Left ventricle myocardium inferior (tissue), 1 donor: ENCODE measurements at places on chromosomes 13 and 19. TPM values are rescaled to one million over a fixed set of nuclear protein-coding genes. Genes with fewer than 3 reads are reported as not detected.

DNA sequence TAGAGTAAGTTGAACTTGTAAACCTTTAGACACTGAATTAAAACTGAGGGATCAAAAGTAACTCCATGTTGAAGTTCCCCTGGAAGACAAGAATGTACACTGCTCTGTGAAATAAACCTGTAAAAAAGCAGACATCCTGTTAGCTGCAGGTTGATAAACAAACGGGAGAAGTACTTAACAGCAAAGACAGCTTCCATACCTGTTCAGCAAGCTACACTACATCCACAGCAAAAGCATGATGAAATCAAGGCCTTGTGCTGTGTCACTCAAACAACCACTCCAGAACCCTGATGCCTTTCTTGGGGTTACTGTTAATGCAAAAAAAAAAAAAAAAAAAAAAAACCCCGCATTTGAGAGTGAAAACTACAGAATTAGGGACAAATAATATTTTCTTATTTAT lies 20.8 kb downstream of the ANKRD10 start:
- DNase-seq = no peak

- DNase-seq = no peak
Observed at GRCh38 chr19:24054044-24054935, 32.7 kb upstream of the ZNF254 start.

GRCh38 chr13:33125821-33126570 lies 109.8 kb downstream of the KL start:
- peak; percentile 61 for DNase-seq

DNA sequence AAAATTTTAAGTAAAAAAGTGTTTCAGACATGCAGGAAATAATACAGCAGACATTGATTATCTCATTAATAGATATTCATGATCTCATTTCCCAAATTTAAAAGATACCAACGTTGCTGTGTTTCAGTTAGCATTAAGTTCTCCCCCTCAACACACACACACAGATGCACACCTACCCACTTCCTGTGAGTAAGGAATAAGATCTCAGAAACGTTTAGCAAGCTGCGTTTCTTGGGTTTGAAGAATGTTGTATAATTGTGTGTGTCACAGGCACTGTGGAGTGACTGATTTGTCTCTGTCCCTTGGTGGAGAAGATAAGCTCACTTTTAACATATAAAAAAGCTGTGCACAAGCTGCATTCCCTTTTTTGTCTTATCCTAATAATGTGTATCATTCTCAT lies 196.8 kb downstream of the PDS5B start:
- no peak for DNase-seq

- no peak for DNase-seq
Observed at GRCh38 chr19:45660636-45661035, 7.4 kb upstream of the GIPR start.

DNA sequence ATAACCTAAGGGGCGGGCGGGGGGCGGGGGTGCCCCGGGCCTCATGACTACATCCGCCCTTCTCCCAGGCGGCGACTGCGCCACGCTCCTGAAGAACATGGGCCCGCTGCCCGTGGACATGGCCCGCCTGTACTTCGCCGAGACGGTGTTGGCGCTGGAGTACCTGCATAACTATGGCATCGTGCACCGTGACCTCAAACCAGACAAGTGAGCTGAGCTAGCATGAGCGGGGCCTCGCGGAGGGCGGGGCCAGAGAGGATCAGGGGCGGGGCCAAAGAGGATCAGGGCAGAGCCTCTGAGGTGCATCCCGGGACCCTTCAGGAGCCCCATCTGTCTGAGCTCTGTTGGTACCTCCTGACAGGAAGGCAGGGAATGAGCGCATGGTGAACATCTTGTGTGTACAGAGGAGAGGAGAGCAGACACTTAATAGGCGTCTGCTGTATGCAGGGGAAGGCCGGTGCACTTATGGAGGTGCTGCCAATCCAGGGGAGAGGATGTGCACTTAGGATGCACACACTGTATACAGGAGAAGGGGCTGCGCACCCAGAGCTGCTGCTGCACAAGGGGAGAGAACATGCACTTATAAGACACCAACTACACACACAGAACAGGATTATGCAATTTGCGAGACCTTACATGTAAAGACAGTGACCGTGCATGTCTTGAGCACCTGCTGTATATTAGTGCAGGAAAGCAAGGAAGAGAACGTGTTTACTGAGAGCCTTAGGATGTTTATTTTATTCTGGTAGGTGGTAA lies 20.9 kb upstream of the PIK3R2 start:
- no peak for DNase-seq

GRCh38 chr19:57633832-57634131 lies 814 bp downstream of the ZNF211 start:
- no peak for DNase-seq

DNA sequence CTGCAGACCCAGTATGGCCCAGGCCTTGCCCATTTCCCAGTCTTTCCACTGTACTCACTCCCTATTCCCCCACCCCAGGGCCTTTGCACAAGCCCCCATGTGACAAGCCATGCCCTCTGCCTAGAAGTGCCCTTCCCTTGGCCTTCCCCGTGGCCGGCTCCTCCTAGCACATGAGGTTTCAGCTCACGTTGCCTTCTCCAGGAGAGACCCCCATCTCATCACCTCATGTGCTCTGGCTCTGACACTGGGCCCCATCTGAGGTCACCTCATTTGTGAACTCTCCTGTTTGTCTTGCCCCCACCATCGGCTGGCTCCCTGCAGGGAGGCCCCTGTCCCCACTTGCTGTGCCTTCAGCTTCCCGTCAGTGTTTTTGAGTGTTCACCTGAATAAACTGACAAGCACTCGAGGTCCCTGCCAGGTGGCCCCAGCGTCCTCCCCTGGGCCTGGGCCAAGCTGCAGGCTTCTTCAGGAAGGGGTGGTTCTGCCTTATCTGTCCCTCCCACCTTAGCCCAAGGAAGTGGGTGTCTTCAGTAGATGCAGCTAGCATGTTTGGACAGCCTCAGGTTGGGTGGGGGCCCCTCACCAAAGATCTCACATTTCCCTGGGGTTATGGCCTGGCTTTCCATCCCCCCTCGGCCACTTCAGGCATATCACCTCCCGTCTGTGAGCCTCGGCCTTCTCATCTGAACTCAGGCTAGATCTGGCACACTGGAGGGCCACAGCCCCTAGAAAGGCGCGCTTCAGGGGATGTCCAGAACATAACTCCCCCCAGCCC lies 3.8 kb upstream of the SLC25A42 start:
- no peak for DNase-seq

GRCh38 chr13:42878721-42879120 lies 97.3 kb downstream of the FAM216B start:
- no peak for DNase-seq

GRCh38 chr19:4669723-4670480 lies at the start of gene MYDGF:
TSS of gene MYDGF (minus strand) at chr19:4670342. CDS start at chr19:4670334, 8 bp downstream.
- DNase-seq = peak; percentile 94

DNA sequence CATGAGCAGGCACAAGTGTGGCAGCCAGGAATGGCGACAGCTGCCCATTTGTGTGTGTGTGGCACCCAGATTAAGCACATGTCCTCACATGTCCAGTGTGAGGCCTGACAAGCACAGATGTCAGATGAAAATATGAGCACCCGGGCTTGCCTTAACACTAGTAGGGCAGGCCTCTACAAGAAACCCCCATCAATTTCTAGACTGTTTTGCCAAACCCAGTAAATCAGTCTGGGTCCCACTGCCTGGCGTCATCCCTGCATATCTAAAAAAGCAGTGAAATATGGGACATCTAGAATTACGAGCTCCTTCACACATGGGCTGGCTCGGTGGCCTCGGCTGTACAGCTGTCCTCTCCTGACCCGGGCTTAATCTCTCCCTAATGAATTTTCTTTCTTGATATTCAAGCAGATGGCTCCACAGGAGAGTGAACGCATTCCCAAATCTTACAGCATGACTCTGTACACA lies 432.7 kb downstream of the FOXO1 start:
- DNase-seq = peak; percentile 68

GRCh38 chr13:25840931-25841330 lies 210.9 kb downstream of the SHISA2 start:
- DNase-seq = no peak

DNA sequence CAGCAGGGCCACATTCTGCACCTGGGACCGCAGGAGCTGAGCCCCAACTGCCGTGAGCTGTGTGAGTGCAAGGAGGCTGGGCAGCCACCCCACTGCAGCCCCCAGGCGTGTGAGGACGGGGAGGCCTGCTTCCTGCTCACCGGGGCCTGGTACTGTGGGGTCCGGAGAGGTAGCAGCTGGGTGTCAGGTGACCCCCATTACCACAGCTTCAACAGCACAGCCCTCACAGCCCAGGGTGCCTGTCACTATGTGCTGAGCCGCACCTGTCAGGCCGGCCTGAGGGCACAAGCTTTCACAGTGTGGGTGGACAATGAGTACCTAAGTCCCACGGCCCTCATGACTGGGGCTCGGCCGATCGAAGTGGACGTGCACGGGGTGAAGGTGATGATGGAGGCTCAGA lies 35.8 kb upstream of the FXYD3 start:
- DNase-seq = no peak

DNA sequence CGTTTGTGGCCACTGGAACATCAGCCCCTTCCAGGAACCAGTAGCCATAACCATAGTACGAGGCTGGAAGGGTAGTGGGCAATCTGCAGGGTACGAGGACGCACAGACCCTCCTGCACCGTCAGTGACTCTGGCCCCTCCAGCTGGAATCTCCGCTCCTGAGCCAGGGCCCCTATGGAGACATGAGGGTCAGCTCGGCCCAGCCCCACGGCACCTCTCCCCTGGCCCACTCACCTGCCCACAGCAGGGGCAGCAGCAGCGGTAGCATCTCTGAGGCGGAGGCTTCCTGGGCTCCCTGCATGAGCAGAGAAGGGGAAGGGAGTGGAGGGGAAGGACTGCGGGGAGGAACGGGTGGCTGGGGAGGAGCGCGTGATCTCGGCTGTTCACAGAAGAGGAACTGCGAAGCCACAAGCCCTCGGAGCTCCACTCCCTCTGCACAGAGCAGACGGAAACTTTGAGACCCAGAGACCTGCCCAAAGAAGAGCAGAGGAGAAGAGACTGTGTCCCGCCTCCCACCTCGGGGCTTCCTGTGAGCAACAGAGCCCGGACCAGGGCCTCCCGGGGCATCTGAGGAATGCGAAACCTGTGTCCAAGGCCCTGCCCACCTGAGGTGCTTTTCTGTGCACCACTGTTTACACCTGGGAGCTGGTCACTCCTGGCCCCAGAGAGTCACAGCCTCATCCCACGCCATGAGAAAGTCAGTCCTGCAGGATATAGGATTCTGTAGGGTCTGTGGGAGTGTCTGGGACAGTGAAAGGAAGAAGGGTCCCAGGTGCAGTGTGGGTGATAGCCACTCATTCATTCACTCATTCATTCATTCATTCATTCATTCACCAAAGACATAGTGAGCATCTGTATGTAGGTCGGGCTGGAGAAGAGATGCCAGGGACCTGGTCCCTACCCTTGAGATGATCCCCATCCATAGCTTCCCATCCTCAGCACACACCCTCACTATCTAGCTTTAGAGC lies at the start of gene SIGLEC6:
SIGLEC6 (minus strand) TSS at position 322 of the 967 bp plus-strand sequence; CDS start at position 300, 22 bp downstream.
- DNase-seq = peak; percentile 47

- no peak for DNase-seq
Observed at GRCh38 chr13:21149568-21149967, 26.8 kb downstream of the SKA3 start.

DNA sequence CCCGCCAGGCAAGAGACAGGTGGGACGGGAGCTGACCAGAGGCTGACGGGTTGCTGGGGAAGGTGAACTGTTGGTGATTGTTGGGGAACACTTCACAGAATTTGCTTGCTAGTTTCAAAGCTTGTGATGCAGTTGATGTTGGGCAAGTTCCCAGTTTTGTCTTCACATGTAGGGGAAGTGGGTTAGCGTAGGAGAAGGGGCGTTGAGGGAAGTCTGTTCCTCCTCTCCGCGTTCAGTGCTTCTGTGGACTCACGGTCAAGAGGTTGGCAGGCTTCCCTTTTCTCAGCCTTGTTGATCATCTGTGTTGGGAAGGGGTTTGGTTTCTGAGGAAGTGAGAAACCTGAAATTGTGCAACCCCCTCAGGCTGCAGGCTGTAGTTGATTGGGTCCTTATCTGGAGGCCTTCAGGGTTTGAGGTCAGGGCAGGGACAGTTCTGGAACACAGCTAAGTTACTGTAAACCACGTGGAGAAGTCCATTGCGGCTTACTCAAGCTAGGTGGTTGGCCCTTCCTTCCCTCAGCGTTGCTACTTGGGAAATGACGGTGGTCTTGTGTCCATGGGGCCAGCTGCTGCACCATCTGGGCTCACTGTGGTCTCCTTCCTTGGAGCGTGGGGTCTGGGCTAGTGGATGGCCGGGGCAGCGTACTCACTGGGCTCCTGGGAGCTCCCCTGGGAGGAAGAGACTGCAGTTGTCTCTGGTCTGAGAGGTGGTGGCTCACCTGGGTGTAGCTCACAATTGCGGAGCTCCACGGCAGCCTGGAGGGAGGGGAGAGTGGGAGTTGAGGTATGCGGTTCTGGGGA lies 7.5 kb downstream of the RPS9 start:
- DNase-seq = peak; percentile 52

GRCh38 chr19:3360421-3361383 lies 5.7 kb upstream of the NFIC start:
- DNase-seq = peak; percentile 85

DNA sequence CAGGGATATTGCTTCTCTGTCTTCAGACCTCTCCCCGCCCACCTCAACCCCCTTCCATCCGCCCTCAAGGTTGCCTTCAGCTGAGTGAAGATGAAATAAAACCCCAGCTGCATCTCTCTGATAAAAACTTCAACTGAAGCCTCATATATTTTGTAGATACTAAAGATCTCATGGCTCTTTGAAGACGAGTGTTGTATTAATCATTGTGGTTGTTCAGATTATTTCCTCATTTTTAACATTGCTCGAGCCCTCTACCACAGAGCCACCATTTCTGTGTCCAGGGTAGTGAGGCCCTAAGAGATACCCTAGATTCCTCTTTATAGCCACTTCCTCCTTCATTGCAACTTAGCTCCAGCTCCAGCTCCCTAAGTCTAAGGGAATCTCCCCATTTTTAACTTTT lies 312.8 kb upstream of the ZNF507 start:
- DNase-seq = no peak

DNA sequence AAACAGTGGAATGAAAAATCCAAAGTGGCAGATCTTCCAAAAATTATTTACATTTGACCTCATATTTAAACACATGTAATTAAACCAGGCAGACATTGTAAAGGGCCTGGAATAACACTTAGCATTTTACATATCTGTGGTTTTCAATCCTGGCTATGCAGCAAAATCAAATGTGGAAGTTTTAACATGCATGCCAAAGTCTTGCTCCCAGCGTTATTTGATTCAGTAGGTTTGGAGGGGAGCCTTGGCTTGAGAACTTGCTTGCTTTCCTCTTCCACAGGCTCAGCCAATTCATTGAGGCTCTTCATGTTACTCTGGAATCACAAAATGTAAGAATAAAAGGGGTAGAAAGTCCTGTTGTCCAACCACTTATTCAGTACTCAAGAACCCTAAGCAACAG lies 42.5 kb upstream of the INTS6 start:
- no peak for DNase-seq

WBP4 gene
- total RNA-seq = 22.6 TPM

S1PR5 gene
- 0.11 TPM for total RNA-seq

MRPL4 gene
- total RNA-seq = 77.0 TPM

NCAN gene
- not detected for total RNA-seq

FLT3 gene
- 0.05 TPM for total RNA-seq

FBN3 gene
- total RNA-seq = not detected

CEACAM3 gene
- not detected for total RNA-seq
